ENCODE measurements at places on chromosomes 2 and 18. TPM values are rescaled to one million over a fixed set of nuclear protein-coding genes. Genes with fewer than 3 reads are reported as not detected.
A peak's percentile ranks its signal among the peaks of the same experiment; 100 is the strongest.

- DNase-seq, result no peak
Observed at GRCh38 chr2:216754336-216754735, 59.0 kb upstream of the IGFBP5 start.

- DNase-seq, result no peak
Observed at GRCh38 chr2:75533135-75533534, 27.6 kb downstream of the EVA1A start.

DNA sequence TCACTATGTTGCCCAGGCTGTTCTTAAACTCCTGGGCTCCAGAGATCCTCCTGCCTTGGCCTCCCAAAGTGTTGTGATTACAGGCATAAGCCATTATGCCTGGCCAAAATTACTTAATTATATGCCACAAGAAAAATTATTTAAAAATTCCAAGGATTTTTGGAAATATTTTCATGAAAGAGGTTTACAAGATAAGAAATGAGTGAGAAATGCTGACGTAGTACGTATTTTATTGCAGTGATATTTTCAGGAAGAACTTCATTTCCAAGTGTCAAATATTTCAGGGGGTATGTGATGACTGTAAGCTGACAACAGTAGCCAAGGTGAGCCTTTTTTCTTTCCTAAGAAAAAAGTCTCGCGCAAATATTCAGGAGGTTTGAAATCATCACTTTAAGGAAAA is 20.8 kb downstream of the NIF3L1 start:
- DNase-seq, result no peak

DNA sequence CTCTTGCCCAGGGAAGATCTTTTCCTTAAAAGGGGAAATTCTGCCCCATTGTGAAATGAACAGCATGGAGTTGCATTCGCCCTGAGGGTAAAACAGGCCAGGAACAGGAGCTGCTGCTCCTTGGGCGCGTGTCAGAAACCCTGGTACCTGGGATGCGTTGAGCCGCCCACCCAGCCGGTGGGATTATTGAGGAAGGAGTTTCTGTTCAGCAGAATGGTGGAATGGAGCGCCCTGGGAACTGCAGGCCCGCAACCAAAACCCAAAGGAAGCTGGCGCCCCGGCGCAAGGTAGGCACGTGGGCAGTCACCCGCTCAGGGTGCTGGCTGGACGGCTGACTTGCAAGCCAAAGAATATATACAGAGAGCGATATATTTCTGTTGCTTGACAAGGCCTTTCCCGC is 73.5 kb downstream of the MTCL1 start:
- no peak for DNase-seq

Gene KRTCAP3
- not detected for total RNA-seq

Gene MC5R
- not detected for total RNA-seq

Gene CFAP53
- 0.18 TPM for total RNA-seq

Gene NOTO
- total RNA-seq, result not detected

DNA sequence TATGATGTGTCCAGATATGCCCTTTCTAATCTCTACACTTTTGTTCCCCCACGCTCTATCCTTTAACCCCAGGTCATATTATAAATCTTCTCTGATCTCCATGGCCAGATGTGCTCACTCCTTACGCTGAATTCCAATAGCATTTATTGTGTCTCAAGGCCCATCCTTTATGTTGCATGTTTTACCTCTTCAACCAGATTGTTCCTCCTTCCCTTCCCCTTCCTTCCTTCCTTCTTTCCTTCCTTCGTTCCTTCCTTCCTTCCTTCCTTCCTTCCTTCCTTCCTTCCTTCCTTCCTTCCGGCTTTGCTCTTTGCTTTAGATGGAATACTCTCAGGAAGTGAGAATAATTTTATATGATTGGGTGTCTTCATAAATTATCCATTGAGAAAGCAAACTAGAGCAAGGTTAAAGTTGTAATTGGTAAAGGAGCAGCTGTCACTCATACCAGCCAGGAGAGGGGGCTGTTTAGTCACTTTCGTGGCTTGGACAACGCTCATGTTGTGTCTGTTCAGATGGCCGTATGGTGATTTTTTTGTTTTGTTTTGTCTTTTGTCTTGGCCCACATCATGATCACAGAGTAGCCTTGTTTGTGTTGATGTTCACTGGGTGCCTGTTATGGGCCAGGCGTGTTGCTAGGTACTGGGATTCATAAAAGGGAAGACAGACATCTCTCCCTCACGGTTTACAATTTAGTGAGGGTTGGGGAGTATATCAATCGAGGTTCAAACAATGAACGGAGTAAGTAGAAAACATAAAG is 68.0 kb downstream of the DAW1 start:
- DNase-seq, result peak; percentile 7

Gene DSC2
- total RNA-seq, result 0.64 TPM

DNA sequence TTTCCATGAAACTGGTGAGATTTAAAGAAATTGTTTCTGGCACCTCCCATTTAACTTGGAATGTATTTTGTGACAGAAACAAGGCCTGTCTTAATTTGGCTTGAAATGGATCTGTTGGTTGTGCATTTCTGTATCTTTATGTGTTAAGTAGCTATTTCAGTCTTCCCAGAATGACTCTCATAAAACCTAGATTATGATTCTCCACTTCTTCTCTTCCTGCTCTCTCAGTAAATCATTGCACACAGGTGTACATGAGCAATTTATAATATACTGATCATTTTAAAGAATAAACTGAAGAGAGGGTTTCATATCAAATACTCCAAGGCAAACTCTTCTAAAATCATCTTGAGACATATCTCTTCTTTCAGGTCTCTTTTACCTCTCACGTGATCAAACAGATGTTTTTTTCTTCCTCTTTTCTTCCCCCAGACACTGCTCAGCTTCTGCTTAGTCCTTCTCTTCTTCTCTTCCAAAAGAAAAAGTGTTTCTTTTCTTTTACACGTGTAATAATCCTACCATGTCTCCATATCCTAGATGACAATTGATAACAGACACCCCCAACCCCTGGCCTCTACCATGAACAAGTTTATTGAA is 112.0 kb downstream of the PPP1R1C start:
- no peak for DNase-seq

GRCh38 chr2:120684289-120685065 is 51.2 kb upstream of the GLI2 start:
- no peak for DNase-seq

Gene TCF23
- total RNA-seq, result not detected

Gene OTOS
- total RNA-seq, result not detected

DNA sequence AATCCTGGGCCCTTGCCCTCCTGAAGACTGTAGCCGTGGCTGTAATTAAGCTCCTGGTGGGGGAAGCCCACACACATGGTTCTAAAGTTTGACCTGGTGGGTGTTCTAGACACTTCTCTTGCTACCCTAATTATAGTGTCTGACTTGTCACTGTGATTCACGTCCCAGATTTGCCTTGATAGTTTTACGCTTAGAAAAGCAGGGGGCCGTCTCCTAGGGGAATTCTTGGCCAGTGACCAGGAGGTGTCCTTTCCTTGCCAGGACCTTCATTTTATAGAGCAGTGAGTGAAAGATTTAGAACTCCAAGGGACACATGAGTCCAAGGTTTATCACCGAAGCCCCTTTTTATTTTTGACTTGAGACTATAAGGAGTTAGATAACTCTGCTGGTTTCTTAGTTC is 9.0 kb downstream of the TMEM214 start:
- DNase-seq, result no peak

Gene RTKN
- 14.5 TPM for total RNA-seq

DNA sequence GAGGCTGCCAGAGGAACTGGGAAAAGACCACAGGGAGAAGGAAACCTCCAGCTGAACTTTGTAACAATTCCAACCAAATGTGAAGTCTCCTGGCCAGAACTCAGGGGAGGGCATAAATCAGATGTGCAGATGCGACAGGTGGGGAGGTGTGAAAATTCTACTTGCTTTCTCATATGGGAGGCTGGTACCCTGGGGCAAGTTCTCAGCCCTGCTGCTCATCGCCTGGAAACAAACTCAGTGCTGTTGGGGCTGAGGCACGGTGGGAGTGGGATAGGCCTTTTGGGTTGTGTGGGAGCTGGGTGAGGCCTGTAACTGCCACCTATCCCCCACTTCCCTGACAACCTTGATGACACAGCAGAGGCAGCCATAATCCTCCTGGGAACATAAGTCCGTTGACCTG is 179.6 kb downstream of the ASB1 start:
- no peak for DNase-seq

- no peak for DNase-seq
Observed at GRCh38 chr2:43438342-43438741, 157.5 kb downstream of the THADA start.

Gene TDRD15
- total RNA-seq, result not detected

DNA sequence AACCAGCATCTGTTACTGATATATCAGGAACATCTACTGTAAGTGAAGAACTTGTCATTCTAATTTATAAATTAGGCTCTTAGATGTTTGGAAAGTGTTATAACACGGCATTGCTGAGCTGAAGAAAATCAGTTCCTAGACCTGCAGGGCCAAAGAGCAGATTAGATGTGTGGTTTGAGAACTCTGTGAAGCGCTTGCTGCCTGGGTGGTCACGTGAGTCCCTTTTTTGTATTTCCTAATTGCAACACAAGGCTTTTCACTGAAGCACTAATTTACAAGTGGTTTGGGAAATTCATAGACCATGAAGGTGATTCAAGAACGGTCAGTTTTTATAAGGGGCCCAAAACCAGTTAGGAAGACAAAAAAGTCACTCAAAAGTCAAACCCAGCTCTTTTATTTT is 106.9 kb upstream of the SP3 start:
- DNase-seq, result no peak

- DNase-seq, result no peak
Observed at GRCh38 chr2:133424876-133425275, 143.4 kb downstream of the NCKAP5 start.

DNA sequence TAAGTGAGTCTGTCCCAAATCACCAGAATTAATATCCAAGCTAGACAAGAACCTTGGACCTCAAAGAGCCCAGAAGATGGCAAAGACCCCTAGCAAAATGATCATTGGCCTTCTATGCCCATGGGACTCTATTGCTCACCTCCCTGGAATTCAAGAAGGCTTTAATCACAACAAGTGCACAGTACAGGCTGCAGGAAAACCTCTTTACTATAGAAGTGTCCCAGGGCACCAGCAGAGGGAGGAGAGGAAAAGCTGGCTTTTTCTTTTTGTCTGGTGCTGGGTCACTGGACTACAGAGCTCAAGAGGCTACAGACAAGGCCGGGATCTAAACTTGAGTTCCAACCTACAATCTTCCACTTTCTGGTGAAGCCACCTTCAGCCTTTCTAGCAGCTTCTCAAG is 88.3 kb upstream of the PPP1CB start:
- no peak for DNase-seq

- no peak for DNase-seq
Observed at GRCh38 chr2:122831649-122832048, 1076.2 kb downstream of the TSN start.

Gene SNX17
- total RNA-seq, result 108 TPM

Gene DYNAP
- total RNA-seq, result not detected

DNA sequence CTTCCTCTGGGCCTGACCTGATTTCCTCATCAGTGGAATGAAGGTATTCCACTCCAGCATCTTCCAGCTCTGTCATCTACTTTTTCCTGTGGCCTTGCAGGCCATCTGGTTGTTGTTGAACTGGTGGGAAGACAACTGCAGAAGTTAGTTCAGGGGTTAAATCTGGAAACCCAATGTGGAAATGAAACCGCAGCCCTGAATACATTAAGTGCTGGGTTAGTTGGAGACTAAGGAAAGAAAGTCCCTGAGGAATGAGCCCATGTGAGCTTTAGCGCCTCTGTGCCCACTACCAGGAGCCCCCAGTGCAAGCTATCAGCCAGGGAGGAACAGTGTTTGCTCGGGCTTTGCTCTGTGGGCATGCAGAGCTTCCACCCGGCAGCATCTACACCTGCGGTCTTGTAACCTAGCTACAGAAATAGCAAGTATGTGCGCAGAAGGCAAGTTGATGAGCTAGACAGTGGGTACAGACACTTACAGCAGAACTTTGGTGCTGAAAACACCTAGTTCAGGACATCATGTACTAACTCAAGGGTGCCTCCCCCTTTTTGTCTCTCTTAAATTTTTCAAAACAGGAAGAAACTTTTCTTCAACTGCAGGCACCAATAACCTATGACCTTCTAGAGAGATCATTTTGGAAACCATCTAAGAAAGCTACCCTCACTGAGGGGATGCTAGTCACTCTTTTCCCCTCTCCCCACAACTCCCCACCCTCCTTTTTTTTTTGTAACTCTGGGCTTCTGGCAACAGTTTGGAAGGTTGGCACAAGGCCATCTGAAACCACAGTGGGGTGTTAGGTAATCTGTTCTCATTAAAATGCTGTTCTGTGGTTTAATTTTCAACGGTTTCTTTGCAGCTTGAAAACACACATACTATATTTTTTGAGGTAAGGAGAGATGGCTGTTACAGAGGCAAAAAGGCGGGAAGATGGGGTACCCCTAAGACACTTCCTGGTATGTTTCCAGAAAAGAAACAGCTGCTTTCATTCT is 18.3 kb upstream of the CXCR4 start:
- no peak for DNase-seq

Gene DUSP2
- 0.10 TPM for total RNA-seq

Gene HOXD9
- 7.6 TPM for total RNA-seq

DNA sequence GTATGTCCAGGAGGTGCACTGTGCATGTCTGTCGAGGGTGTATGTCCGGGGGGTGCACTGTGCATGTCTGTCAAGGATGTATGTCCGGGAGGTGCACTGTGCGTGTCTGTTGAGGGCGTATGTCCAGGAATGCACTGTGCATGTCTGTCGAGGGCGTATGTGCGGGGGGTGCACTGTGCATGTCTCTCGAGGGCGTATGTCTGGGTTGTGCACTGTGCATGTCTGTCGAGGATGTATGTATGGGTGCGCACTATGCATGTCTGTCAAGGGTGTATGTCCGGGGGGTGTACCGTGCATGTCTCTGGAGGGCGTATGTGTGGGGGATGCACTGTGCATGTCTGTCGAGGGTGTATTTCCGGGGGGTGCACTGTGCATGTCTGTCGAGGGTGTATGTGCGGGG is 249.3 kb upstream of the MYT1L start:
- no peak for DNase-seq

- no peak for DNase-seq
Observed at GRCh38 chr2:134252092-134252750, 1.7 kb upstream of the MGAT5 start.

DNA sequence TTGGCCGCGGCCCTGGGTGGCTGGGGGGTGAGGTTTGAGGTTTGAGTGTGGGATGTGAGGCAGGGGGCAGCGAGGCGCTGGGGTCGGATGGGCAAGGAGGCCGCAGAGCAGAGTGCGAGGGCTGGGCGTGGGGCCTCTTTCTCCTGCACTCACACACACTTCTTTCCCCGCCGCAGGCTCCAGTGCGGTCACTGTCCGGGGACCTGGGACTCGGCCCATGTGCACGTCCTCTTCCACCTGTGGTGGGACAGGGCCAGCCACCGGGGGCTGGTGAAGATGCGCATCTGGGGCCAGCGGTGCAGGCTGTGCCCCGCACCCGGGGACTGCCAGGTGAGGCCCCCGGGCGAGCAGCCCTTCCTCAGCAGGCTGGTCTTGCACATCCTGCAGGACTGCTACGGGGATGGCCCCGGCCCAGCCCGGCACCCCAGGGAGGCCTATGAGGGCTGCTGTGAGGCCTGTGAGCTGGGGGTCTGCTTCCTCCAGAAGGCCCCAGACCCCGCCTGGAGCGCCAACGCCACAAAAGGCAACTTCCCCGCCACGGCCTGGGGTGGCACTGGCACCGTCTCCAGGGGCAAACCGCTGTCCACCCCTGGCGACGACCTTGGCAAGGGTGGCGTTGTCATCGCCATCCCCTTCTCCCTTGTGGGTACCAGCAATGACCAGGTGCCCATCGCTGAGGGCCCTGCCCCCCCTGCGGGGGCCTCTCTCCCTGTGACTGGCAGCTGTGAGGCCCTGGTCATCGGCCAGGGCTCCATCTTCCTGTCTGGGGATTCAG is 2.2 kb downstream of the RTP5 start:
- no peak for DNase-seq

Gene PLGLB2
- 0.99 TPM for total RNA-seq
